MG63 (cell line): ENCODE measurements at places on chromosomes 7 and 10. TPM values are rescaled to one million over a fixed set of nuclear protein-coding genes. Genes with fewer than 3 reads are reported as not detected.

Gene HYCC1
- 19.6 and 24.8 TPM in 2 replicates for total RNA-seq

Gene TSPAN14
- 6.6 and 10.0 TPM in 2 replicates for total RNA-seq

Gene NEBL
- 0.03 and 0.07 TPM in 2 replicates for total RNA-seq

Gene C10orf67
- not detected in 2 replicates for total RNA-seq

Gene CCSER2
- total RNA-seq, result 20.6 and 30.1 TPM in 2 replicates

Gene SAP25
- total RNA-seq, result not detected in 2 replicates

Gene SLIT1
- not detected in 2 replicates for total RNA-seq

Gene CFAP46
- total RNA-seq, result 0.33 TPM in 1 of 2 replicates, not detected in the other
